ENCODE measurements at places on chromosomes 6 and 20.

DNA sequence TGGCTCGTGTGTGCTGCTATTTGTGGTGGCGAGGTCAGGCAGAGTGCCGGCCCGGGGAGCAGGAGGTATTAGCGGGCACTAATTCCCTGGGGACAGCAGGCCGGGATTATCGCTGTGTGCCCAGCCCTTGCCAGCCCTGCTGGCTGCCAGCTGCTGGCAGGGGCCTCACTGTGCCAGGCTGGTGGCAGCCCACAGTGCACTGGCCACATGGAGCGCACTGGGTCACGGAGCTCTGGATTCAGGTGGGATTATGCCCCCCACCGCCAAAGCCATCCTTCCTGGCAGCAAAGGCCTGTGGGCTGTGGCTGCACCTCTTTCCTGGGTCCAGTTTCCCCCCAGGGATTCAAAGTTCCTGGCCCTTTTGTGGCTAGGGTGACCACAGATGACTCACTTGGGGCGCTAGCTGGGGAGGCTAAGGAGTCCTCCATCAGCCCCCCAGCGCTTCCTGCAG lies 59.7 kb downstream of the YTHDF1 start:
- DNase-seq: no peak

- no peak for DNase-seq
Observed at GRCh38 chr6:108948181-108948661, 100.0 kb downstream of the ARMC2 start.

DNA sequence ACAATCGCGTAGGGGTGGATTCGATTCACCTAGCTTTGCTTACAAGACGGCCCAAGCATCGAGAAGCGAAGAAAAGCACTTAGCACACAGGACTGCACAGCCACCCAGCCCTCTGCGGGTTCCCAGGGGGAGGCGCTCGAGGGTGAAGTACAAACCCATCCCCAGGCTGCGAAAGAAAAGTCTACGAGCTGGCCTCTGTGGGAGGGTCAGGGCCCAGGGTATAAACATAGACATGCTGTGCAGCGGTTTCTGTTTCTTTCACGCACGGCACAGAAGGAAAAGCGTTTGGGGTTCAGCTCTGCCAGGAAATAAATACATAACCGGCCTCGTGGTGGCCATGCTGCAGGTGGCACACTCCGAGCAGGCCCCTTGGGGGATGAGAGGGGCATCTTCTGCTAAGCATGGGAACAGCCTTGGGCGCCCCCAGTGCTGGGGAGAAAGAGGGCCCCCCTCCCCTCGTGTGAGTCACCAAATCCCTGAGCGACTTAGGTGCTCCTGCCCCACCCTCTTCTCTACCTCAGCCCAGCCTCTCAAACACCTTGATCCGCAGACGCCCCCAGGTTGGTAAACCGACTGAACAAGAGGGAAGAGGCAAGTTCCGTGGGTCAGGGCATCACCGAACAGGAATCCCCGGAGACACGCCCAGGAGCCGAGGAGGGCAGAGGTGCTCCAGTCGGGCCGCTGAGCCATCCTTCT lies 91.6 kb upstream of the RIPOR2 start:
- DNase-seq: peak; percentile 34

- DNase-seq: no peak
Observed at GRCh38 chr6:151209071-151209831, 30.5 kb upstream of the AKAP12 start.

- peak; percentile 30 for DNase-seq
Observed at GRCh38 chr6:25788305-25788922, 33.9 kb downstream of the SLC17A4 start.

DNA sequence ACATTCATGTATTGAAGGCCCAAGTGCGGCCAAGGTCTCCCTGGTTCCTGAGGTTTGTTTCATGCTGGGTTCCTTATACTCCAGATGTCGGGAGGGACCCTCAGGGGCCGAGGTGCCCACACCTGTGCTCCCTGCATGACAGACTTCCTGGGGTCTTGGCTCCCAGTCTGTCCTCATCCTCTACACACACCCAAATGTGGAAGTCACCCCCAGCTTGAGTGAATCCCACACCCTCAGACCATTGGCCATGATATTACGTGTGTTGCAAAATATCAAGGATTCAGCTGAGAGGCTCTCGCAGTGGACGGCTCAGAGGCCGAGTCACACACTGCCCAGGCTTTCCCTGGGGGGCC lies 82.2 kb upstream of the DUSP22 start:
- DNase-seq: no peak

DNA sequence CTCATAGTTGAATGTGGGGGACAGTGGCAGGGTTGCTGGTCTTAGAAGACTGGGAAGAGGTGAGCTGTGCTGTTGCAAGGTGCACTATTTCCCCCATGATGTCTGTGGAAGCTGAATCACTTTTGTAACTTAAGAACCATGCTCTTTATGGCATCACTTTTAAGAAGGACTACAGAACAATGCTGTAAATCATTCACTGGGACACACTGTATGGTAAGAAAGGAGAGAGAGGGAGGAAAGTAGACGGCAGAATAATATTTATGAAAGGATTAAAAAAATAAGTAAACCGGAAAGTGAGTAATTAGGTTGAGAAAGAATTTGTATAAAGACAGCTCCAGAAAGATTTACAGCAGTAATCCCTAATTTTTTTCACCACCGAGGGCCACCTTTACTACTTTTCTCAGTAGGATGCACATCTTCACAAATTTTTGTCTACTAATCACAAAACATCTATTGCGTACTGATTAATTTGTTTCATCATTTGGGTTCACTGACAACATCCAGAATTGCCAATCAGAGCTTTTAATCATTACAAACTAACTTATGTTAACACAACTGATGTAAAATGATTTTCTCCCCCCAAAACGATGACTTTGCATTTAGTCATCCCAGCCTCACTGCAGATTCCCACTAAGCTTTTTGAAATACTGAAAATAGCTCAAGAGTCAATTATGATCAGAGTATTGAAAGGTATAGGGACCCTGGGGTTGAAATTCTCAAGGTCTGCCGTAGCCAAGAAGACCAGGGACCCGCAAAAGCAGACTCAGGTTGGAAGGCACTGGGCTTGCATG lies 560.7 kb upstream of the NOX3 start:
- no peak for DNase-seq

- DNase-seq: no peak
Observed at GRCh38 chr6:141347906-141348492, 784.7 kb upstream of the GJE1 start.

GRCh38 chr6:133806382-133807140 lies 82.4 kb upstream of the TCF21 start:
- DNase-seq: no peak

GRCh38 chr6:134614606-134615485 lies 296.9 kb upstream of the SGK1 start:
- DNase-seq: no peak

DNA sequence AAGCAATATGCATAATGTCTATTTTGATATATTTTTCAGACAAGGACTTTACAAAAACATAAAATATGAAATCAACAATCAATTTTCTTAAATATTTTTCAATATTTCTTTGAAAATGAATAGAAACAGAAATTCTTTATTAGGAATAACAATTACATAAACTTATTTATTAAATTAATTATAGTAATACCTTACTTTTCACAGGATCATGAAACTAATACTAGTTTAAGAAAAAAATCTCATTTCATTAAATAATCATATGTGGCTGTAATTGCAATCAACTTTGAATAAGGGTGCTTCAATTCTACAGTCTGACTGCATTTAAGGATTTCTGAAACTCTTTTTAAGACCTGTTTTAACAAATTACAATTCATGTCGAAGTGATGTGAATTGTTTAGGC lies 26.6 kb downstream of the EPHA7 start:
- no peak for DNase-seq

- DNase-seq: no peak
Observed at GRCh38 chr20:46378412-46379009, 27.9 kb downstream of the ELMO2 start.

- DNase-seq: no peak
Observed at GRCh38 chr20:21436205-21436604, 38.9 kb upstream of the NKX2-4 start.

- DNase-seq: no peak
Observed at GRCh38 chr6:80356000-80356399, 249.5 kb downstream of the BCKDHB start.

GRCh38 chr6:37819802-37820717 lies 533 bp downstream of the ZFAND3 start:
- DNase-seq: peak; percentile 36

- no peak for DNase-seq
Observed at GRCh38 chr6:56699066-56699654, 56.5 kb upstream of the DST start.

- no peak for DNase-seq
Observed at GRCh38 chr6:3426091-3426926, 30.5 kb downstream of the SLC22A23 start.

- DNase-seq: no peak
Observed at GRCh38 chr6:11931296-11932035, 80.6 kb upstream of the HIVEP1 start.

DNA sequence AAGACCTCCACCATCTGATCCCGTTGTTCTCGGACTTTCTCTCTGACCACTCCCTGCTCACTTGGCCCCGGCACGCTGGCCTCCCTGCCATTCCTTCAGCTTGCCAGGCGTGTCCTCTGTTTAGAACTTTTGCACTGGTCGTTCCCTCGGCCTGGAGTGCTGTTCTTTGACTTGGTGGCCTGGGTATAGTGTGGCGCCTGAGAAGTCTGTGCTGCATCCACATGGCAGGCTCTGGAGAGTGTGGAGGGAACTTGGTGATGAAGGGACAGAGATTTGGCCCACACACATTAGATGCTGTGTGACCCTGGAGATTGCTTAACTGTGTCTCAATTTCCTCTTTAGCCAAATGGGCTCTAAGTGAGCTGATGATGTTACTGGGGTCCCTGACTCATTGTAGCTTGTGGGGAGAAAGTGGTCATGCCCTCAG lies 13.0 kb upstream of the TGM2 start:
- no peak for DNase-seq

DNA sequence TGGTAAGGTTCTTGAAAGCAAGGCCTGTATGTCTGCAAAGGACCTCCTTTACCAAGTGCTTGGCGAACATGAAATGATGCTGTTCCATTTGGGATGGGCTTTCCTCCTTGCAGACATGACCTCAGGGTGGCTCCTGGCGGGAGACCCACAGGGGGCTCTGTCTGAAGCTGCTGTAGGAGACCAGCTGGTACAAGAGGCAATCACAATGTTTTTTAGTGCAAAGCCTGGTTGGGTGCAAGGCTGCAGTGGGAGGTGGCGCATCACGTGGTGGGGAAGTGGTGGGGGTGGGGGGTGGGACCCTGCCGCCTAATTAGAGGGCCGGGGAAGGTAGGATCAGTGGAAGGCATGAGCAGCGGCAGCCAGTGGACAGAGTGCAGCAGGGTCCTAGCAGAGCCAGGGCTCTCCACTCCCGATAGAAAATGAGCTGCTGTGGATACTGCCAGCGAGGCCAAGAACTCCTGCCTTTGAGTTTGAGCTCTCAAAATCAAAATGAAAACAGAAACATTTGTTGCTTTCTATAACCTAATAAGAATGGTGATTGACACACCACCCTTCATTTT lies 9.1 kb upstream of the ARMC2 start:
- DNase-seq: no peak

- DNase-seq: no peak
Observed at GRCh38 chr20:54090230-54091119, 20.1 kb upstream of the BCAS1 start.

DNA sequence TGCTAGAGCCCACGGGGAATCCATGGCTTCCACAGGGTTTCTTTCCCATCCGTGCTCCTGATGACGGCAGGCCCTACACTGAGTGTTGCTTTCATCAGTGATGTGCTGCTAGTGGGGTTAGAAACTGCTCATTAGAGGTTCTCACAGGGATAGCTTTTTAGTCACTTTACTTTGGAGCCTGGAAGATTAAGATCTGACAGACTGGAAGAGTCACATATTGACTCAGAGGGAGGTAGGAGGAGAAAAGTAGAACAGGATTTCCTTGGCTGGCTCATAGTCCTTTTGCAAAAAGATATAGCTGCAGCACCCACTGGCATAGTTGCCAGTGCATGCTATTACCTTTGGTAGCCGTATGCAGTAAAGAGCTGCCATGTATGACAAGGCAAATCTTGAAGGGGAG lies 890.3 kb downstream of the C6orf118 start:
- no peak for DNase-seq

GRCh38 chr6:108966855-108967755 lies 118.9 kb downstream of the ARMC2 start:
- no peak for DNase-seq

- DNase-seq: peak; percentile 12
Observed at GRCh38 chr20:36754656-36755222, 8.8 kb upstream of the NDRG3 start.

DNA sequence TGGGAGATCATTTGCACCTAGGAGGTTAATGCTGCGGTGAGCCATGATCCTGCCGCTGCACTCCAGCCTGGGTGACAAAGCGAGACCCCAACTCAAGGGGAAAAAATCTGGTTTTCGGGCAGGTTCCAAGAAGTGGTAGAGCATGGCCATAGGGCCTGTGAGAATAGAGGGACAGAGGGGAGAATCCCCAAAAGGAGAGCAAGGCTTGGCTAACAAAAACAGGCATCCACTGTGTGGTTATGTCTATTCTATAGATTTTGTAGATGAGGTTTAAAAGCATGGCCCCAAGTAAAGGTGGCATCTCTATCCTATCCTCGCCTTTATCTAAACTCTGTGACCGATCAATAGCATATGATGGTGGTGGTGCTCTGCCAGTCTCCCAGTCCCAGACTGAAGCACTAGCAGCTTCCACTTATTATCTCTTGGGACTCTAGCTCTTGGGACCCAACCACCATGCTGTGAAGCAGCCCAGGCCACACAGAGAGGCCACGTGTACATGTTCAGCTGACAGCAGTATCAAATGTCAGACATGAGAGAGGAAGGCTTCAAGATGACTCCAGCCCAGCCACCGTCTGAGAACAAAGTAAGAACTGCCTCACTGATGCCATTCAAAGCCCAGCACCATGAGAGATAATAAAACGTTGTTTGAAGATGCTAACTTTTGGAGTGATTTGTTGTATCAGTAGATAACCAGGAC lies 27.7 kb downstream of the EIF2S2 start:
- DNase-seq: no peak

DNA sequence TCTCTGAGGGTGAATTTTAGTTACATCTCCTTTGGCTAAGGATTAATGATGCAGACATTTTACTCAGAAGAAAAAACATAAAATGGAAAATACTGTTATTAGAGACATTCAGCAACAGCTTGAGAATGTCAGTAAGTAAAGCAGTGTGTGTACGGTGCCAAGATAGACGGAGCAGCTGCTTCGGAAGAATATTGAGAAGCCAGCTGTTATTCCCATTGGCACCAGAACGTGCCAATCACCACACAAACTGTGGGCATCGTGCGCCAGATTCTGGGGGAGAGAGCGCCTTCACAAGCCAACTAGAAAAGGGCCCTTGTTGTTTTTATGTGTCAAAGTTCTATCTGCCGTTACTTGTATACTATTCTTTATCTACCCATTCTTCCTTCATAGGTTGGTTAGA lies 163.4 kb downstream of the MTFR2 start:
- no peak for DNase-seq
